Right hindlimb (tissue), 1 donor: ENCODE measurements at places on chromosomes 2 and 18.
A peak's percentile ranks its signal among the peaks of the same experiment; 100 is the strongest.

DNA sequence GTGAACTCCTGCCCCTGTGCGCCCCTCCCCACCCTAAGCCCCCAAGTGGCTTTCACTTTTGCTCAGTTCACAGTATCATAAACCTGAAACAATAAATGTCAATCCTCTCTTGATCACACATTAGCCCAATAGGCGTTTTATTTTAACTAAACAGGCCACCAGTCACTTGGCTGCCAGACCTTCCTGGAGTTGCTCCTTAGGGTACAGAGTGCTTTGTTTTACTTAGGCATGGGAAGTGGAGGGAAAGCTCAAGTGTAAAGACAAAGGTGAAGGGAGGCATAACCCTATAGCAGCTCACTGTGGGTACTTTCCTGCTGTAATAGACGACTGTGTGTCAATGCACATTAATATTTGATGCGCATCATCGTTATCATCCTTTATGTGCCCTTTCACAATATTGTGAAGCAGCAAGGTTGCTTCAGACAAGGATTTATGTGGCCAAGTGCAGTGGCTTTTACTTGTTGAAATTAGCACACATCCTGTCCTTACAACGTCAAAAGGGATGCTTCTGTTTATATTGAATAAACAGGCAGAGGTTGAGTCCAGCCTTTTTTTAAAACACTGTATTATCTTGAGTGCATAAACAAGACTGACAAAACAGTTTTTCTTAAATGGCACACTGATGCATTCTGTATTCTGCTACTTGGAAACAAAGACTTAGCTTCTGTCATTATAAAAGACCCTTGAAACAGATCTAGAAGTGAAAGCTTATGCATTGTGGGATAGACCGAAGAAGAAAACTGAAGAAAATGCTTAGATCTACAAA, 168.5 kb downstream of the TMEFF2 start:
- no peak for DNase-seq

DNA sequence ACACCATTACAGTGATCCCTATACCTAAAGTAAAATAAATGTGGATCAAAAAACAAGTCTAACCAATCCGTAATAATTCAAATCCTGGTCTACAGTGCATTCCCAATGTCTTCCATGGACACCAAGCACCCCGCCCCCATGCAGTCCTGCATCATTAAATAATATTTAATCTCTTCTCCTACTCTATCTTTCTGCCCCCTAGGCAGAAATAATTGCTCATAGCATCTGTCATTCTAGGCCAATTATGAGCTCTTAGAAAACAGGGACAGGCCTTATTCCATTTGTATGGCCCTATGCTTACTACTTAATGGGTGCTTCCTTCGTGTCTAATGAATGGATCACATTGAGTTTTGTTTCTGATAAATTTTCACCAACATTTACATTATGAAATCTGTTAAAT, 66.4 kb downstream of the PAX3 start:
- no peak for DNase-seq

DNA sequence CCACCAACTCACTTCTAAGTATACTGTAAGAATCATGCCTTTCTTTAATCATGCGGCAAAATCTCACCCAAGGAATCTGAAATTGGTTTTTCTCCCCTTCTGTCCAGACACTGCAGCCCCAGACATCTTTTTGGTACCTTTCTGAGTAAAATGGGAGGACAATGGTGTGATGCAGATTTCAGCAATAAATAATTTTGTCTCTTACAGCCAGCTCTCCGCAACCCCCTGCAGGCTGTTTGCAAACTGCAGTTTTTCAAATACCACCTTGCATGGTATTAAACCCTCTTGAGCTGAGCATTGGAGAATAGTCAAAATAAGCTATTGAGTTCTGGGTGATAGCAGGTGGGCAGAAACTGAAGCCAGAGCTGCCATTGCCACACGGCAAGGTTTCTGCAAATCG, 32.2 kb downstream of the GPR39 start:
- DNase-seq = no peak

DNA sequence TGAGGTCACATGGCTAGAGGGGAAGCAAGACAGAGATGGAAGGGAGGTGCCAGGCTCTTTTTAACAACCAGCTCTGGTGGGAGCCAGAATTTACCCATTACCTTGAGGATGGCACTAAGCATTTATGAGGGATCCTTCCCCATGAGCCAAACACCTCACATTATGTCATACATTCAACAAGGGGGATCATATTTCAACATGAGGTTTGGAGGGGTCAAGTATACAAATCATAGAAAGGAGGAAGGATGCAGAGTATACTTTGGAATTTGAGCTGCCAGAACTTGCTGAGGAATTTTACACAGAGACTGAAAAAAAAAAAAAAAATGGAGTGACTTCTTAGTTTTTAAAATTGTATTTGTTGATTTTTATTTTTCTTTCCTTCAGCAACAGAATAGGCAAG, 891.4 kb downstream of the CCDC85A start:
- DNase-seq = no peak

DNA sequence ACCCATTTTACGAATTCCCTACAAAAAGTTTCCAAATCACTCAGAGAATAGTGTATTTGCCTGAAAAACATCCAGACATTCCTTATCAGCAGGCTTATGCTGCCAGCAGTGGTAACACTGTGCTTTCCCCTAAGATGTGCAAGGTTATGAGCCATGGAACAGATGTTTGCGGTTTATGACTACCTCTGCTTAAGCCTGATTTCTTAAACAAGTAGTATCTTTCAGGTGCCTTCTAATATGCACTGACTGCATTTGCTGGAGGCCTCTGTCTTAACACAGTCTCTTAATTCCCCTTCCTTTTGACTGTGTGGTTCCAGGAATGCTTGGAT, 54.8 kb downstream of the CDC42EP3 start:
- DNase-seq = no peak

GRCh38 chr18:8849696-8850095, 144.3 kb downstream of the MTCL1 start:
- DNase-seq = no peak

DNA sequence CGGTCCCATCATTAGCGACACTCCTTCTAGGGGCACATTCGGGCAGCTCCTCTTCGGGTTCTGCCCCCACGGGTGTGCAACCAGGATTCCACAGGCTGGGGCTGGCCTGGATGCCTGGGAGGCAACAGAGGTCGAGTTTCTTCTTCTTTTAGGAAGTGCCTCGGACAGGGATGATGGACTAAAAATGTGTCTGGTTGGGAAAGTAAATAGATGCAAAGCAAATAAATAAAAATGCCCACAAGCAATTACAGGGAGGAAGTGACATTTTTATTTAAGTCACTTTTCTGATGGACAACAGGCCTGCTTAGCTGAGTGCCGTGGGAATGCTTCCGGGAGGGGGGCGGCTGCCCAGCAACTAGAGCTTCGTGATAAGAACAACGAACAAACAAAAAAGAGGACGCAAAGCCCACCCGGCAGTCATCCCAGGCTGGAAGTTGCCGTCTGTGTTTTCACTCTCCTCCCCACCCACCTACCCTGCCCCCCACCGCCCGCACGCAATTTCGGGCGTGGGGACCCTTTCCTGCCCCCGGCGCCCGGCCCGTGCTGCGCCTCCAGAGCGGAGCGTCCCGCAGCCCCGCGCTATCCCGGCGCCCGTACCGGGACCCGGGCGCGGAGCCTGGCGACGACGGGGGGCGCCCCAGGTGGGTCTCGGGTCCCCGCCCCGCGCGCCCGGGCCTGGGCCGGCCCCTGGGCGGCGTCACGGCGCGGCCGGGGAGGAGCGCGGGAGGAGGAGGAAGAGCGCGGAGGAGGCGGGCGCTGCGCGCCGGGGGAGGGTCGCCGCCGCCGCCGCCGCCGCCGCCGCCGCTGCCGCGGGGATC, 412 bp upstream of the NCK2 start:
- DNase-seq = peak; percentile 80

GRCh38 chr2:70143314-70144150, 47.3 kb downstream of the C2orf42 start:
- peak; percentile 76 for DNase-seq

GRCh38 chr2:218437969-218438368, 19.0 kb downstream of the VIL1 start:
- DNase-seq = no peak

DNA sequence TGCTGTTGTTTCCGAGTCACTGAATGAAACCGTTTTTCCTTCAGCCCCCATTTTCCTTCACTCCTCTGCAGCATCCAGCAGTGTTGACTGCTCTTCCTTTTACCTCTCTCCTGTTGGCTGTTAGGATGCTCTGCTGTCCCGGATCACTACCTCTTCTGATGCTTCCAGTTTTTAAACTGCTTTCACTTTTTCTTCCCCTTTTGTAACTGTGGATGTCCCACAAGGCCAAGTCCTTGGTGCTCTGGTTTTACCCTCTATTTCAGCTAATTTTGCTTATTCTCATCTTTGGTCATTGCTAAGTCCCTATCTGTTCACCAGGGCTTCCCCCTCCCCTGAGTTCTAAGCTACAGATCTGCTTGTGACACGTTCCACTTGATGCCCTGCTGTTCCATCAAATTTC, 39.4 kb upstream of the MAP4K3 start:
- no peak for DNase-seq

DNA sequence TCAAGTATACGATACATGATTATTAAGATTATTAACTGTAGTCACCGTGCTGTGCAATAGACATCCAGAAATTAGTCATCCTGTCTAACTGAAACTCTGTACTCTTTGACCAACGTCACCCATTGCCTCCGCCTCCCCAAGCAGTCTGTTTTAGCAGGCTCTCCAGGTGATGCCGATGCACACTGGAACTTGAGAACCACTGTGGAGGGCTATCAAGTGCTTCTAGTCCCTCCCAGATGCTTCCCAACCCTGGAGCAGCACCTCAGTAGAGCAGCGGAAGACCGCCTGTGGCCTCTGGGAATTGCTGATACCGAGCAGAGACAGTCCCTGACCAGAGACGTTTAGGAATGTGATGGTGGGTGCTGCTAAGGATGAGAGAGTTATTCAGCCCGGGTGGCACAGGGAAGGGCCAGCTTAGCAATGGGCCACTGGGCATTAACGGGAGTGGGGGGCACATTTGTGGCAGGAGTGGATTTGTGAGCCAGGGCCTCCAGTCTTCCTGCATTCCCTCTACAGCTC, 50.7 kb downstream of the LIPG start:
- DNase-seq = no peak

- no peak for DNase-seq
These were observed 119.7 kb downstream of the ACAA2 start for GRCh38 chr18:49693717-49694005.

- no peak for DNase-seq
These were observed 14.6 kb downstream of the RAMP1 start for GRCh38 chr2:237873897-237874551.

GRCh38 chr2:173136067-173136466, 60.4 kb downstream of the MAP3K20 start:
- no peak for DNase-seq

GRCh38 chr18:35407871-35408481, 30.8 kb upstream of the ZNF396 start:
- DNase-seq = no peak

DNA sequence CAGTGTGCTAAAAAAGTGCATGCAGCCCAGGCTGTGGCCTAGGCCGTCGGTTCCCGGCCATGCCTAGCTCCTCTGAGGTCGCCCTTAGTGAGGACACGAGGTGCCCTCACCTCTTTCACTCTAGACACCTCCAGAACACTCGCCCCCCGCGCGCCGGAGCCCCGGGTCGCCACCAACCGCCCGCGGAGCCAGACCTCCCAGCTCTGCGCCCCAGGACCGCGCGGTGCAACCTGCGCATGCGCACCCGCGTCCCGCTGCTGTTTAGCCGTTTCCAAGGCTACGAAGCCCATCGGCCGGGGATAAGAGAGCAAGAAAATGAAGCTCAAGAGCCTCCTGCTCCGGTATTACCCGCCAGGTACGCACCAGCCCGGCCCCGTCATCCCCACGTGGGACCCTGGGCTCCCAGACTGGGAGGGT, at the start of gene DAW1:
Gene DAW1 (plus strand): TSS at position 257 of the 417 bp plus-strand sequence. CDS start 59 bp downstream, at position 316.
- peak; percentile 81 for DNase-seq

DNA sequence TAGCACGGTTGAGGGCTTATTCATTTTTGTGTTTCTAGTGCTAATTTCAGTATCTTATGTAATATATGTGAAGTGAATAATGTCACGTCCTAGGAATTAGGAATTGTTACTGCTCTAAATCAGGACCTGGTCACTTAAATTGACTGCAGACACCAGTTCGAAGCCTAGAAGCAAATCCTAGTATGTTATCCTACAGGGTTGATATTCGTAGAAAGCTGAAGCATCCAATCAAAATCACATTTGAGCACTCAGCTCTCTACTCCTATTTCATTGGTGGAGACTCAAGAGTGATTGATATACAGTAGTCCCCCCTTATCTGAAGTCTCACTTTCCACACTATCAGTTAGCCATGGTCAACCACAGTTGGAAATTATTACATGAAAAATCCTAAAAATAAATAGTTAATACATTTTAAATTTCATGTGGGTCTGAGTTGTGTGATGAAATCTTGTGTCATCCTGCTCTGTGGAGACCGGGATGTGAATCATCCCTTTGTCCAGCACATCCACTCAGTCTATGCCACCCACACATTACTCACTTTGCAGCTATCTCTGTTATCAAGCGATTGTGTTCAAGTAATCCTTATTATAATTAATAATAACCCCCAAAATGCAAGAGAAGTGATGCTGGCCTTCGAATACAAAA, 35.2 kb upstream of the SCN9A start:
- no peak for DNase-seq

DNA sequence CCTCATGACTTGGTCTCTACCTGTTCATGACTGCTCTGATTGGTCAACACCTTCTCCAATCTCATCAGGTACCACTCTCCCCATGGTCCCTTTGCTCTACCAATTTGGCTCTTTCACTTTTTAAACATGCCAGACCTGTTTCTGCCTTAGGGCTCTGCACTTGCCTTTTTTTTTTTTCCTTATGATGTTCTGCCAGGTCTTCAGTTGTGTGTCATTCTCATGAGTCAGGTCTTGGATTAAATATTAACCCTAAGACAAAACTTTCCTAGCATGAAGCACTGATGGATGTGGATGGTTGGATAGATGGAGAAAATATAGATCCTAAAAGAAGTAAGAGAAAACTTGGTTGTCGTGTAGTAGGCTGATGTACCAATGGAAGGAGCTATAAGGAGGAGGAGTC, 219.3 kb downstream of the TTC32 start:
- DNase-seq = no peak

DNA sequence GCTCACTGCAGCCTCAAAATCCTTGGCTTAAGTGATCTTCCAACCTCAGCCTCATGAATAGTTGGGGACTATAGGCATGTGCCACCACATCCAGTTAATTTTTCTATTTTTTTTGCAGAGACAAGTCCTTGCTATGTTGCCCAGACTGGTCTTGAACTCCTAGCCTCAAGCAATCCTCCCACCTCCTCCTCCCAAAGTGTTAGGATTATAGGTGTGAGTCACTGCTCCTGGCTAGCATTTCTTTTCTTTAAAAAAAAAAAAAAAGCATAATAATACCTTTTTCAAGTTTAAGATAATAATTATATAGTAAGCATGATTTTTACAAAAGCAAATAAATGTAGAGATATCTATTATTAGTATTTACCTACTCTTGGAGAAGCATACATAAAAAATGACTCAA, 36.1 kb downstream of the PPP4R1 start:
- no peak for DNase-seq

- DNase-seq = peak; percentile 88
These were observed at the start of gene APCDD1 for GRCh38 chr18:10453806-10454680. Gene APCDD1 (plus strand): TSS chr18:10454635. CDS start chr18:10454982, 347 bp downstream.

- DNase-seq = no peak
These were observed 1.6 kb upstream of the KDSR start for GRCh38 chr18:63368611-63369010.
